ENCODE measurements at places on chromosomes 11 and 22. TPM values are rescaled to one million over a fixed set of nuclear protein-coding genes. Genes with fewer than 3 reads are reported as not detected.

DNA sequence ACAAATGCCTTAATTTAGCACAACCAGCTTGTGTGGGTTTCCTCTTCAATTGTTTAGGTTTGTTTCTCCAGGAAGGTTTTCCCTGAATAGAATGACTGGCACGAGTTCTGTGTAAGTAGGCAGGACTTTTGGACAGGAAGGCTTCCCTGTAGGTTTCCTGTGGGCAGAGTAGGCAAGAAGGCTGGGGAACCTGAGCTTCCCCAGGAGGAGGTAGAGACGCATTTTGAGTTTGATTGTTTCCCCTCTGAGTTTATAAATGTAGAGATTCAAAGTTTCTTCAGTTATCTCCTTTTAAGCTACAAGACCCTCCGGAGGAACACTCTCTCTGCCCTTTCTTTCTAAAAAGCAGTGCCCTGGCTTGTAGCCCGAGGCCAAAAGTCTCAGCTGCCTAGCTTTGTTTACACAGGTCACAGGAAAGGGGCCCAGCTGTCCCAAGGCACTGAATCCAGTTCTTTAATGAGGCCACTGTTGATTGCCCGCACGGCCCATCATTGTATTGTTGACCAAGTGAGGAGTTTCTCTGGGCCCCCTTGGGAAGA lies 66.6 kb upstream of the RDX start:
- H3K36me3 ChIP-seq: no peaks in the 10 kb centered on the region
- peak overlapping the region; percentile 94 for H3K27ac ChIP-seq
- H3K4me3 ChIP-seq: no peak overlapping the region
- peak; percentile 58 for DNase-seq
- peaks cover 16% of the 10 kb centered on the region for H3K4me1 ChIP-seq

- H3K27me3 ChIP-seq: no peaks in the 10 kb centered on the region
- no peak overlapping the region for H3K4me3 ChIP-seq
- peaks cover 4% of the 10 kb centered on the region for H3K4me1 ChIP-seq
- DNase-seq: peak; percentile 48
- no peak overlapping the region for H3K27ac ChIP-seq
Measured at GRCh38 chr11:75946531-75947530, 131.8 kb downstream of the UVRAG start.

The KLHL35 gene
- 0.48 TPM for total RNA-seq

DNA sequence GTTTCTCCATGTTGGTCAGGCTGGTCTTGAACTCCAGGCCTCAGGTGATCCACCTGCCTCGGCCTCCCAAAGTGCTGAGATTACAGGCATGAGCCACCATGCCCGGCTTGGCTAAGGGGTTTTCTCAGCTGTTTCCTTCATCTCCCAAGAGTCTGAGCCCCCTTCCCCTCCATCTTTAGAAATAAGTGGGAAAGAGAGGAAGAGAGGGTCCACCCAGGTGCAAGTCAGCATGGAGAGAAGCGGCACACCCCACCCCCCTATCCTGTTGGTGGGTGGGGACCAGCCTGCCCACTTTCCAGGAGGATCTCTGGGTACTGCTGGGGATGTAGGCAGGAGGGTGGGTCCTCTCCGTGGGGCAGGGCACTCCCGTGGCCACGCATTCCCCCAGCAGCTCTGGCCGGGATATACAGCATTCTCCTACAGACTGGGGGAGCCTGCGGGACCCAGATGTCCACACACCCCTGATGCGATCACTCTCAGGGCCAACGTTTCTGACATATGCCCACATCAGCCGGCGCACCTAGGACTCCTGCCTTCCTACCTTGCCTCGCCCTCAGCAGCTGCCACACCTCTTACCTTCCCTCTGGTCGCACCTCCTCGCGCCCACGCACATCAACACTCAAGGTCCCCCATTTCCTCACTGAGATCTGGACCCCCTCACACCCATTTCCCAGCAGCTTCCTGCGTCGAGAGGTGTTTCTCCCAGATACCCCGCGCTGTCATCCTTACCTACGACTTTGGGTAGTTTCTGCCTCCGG lies 8.9 kb downstream of the SCARF2 start:
- peaks cover 43% of the 10 kb centered on the region for H3K27me3 ChIP-seq
- H3K27ac ChIP-seq: no peak overlapping the region
- DNase-seq: no peak
- no peak overlapping the region for H3K4me3 ChIP-seq

The ALG8 gene
- 44.8 TPM for total RNA-seq

- DNase-seq: no peak
- H3K27ac ChIP-seq: no peak overlapping the region
- H3K27me3 ChIP-seq: no peaks in the 10 kb centered on the region
- H3K36me3 ChIP-seq: peaks cover 25% of the 10 kb centered on the region
- H3K4me3 ChIP-seq: no peak overlapping the region
Measured at GRCh38 chr11:77793972-77794371, 26.6 kb downstream of the RSF1 start.

The CD3E gene
- total RNA-seq: not detected

The PLA2G3 gene
- total RNA-seq: 8.1 TPM
